ENCODE measurements at places on chromosomes 11 and 22. TPM values are rescaled to one million over a fixed set of nuclear protein-coding genes. Genes with fewer than 3 reads are reported as not detected.

GRCh38 chr11:119424775-119425174, 1.8 kb upstream of the THY1 start:
- DNase-seq, result no peak

GRCh38 chr11:11620921-11621572, 758 bp downstream of the GALNT18 start:
- DNase-seq, result peak; percentile 92

DNA sequence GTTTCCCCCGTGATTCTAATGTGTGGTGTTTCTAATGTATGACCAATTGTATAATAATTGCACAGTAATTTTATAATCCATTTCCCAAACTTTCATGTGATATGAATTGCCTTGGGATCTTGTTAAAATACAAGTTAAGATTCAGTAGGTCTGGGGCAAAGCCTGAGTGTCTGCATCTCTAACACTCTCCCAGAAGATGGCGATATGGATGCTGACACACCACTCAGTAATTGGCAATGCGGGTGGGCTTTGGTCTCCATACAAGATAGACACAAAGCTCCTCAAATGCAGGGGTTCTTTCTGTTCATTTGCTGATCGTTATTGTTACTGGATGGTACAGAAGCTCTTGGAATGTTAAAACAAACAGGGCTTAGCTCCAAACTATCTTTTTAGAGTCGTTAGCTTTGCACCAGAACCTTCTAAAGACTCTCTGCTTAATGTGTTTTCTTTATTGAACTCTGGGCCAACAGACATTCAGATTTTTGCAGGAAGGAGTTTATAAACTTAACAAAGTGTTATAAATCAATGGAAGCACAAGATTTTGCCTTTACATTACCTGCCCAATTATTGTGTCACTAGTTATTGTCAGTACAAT, 45.4 kb upstream of the ANO3 start:
- DNase-seq, result no peak

PRAME gene
- total RNA-seq, result not detected

- DNase-seq, result no peak
These were observed 142.7 kb upstream of the KIRREL3 start for GRCh38 chr11:127143251-127143650.

DNA sequence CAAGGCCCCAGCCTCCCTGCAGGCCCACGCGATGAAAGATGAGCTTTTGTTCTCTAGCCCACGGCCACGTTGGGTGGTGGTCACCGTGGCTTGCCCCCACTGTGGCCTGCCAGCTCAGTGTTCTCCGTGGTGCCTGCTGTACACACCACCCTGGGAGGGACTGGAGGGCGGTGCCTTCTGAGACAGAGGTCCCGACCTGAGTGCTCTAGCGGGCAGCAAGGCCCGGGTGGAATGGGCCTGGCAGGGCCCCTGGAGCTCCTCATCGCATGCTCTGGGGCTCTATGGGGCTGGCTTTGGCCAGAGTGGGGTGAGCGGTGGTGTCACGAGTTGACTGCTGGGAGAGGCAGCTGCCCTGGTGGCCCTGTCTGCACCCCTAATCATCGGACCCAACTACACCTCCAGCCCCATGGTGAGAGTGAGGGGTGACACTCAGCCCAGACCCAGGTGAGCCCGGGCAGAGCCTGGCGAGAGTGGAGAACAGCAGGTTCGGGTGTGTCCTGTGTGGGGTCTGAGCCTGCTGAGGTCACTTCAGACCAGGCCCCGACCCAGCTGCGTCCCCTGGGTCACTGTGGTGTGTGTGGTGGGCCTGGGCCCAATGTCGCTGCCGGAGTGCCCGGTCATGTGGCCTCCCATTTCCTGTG, 541.9 kb downstream of the TBC1D22A start:
- peak; percentile 77 for DNase-seq

GRCh38 chr11:64558065-64558745, 32.8 kb upstream of the SLC22A12 start:
- DNase-seq, result no peak

DNA sequence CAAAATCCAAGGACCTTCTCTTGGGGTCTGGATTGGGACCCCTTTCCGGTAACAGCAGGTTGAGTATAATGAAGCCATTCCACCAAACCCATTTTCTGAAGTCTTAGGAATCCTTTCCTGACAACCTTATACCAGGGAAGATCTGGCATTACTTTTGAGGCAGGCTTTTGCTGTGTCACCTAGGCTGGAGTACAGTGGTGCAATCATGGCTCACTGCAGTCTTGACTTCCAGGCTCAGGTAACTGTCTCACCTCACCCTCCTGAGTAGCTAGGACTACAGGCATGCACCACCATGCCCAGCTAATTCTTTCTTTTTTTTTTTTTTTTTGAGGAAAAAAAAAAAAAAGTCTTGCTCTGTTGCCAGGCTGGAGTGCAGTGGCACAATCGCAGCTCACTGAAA, 55.8 kb upstream of the TREH start:
- DNase-seq, result no peak

All from esophagus muscularis mucosa (tissue), 4 donors.